AG04450 (cell line): ENCODE measurements at places on chromosomes 16 and 17.

GRCh38 chr17:2724784-2725164 is 13.2 kb upstream of the CLUH start:
- DNase-seq: no peak

- DNase-seq: peak; percentile 52
Observed at GRCh38 chr17:42980274-42980765, at the start of gene RUNDC1. Gene RUNDC1, plus strand, starts transcription at chr17:42980565. Its CDS starts 12 bp downstream, at chr17:42980577.

- DNase-seq: no peak
Observed at GRCh38 chr16:74651841-74652240, 14.8 kb downstream of the RFWD3 start.

- DNase-seq: no peak
Observed at GRCh38 chr17:64492481-64493109, 4.3 kb downstream of the POLG2 start.

DNA sequence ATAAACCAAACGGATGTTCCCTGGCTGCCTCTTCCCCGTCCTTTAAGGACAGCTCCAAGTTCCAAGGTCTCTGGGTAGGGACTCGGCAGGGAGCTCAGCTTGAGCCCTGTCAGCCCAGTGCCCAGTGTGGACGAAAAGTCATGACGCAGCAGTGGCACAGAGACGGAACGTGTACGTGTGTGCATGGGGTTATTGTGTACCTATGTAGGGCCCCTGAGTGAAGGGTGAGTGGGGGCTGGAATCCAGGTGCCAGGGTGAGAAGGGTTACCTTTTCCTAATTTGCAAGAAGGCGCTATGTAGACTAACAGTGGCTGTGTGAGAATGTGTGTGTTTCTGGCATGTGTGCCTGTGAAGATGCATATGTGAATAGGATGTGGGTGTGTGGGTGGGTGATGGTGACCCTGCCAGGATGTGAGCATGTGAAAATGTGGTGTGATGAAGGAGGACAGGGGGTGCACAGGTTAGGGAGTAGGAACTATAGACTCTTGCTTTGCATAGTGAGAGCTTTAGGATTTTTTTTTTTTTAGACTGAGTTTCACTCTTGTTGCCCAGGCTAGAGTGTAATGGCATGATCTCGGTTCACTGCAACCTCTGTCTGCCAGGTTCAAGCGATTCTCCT is 6.0 kb downstream of the SCN4A start:
- DNase-seq: no peak

DNA sequence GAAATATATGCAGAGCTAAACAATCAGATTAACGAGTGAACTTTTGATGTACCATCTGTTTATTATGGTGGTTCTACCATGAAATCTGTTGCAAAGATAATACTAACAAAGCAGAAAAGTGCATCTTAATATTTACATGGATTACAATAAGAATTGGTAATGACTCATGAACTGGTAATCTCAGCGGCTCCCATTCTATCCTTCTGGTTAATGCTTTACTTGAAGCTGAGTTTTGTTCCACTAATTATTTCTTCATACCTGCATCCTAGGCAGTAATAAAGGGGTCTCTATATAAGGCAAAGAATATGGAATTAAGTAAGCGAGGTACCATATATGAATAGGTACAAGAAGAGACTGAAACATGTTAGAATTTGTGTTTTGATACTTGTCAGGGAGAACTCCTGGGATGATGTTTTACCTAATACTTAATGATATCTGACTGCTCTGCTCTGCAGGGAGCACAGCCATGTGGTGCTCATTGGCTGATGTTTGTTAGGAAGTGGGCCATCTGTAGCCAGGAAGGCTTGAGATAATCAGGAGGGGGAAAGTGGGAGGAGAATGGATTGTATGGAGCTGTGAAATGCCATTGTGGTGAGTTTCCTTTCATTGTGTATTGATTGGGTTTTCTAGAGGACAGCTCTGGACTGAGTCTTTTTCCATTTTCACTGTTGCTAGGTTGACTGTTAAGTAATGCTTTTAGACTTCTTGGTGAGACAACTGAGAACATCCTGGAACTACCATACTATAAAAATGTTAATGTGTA is 52.6 kb downstream of the MAP2K6 start:
- DNase-seq: no peak

GRCh38 chr17:67496286-67496685 is 119.2 kb downstream of the PITPNC1 start:
- no peak for DNase-seq
